ENCODE measurements at places on chromosomes 11 and 22.

DNA sequence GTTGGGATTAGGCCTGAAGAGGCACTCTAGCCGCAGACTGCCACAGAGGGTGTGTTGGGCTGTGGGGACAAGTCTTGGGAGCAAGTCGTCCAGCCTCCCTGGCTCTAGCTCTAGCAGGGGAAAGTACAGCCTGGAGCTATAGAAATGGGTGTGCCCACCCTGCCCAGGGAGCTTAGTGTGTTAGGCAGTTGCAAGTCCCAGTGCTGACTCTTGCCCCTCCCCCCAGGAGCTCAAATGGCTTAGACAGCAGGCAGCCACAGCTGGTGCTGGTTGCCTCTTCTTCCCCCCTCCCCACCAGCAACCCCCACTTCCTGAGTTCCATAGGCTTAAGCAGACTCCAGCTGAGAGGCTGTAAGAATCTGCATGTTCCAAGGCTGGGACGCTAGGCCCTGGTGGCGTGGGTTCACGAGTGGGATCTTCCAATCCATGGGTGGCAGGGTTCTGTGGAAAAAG lies 61.2 kb downstream of the GUCY1A2 start:
- DNase-seq = no peak

DNA sequence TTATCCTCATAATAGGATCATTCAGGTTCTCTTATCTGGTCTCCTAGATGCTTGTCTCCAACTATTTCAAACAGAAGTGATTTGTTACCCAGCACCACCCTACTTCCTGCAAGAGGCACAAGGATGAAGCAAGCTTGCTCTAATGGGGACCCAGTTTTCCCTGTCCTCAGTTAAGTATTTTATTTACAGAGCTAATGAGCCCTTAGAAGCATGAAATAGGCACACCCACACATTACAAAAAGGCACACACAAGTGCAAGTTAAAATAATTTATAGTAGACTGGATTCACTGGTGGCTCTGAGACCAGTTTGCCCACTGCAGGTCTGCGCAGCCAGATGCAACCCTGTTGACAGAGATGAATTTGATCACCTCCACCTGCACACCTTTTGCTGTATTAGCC lies 167.5 kb downstream of the KIRREL3 start:
- DNase-seq = no peak

DNA sequence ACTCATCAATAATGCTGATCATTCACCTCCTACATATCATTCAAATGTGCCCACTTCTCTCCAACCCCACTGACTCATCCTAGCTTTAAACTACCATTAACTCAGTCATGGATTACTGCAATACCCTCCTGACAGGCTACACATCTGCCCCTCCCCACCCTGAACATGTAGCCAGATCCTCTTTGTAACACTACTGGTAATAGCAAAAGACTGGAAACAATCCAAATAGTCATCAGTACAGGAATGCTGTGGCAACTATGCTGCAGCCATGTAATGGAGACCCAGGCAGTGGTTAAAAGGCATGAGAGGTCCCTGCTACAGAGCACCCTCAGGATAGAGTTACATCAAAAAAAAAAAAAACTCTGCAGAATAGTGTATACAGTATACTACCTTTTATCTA lies 16.6 kb downstream of the SLC43A3 start:
- no peak for DNase-seq

- DNase-seq = no peak
Measured at GRCh38 chr11:120173019-120173705, 35.2 kb upstream of the TRIM29 start.

DNA sequence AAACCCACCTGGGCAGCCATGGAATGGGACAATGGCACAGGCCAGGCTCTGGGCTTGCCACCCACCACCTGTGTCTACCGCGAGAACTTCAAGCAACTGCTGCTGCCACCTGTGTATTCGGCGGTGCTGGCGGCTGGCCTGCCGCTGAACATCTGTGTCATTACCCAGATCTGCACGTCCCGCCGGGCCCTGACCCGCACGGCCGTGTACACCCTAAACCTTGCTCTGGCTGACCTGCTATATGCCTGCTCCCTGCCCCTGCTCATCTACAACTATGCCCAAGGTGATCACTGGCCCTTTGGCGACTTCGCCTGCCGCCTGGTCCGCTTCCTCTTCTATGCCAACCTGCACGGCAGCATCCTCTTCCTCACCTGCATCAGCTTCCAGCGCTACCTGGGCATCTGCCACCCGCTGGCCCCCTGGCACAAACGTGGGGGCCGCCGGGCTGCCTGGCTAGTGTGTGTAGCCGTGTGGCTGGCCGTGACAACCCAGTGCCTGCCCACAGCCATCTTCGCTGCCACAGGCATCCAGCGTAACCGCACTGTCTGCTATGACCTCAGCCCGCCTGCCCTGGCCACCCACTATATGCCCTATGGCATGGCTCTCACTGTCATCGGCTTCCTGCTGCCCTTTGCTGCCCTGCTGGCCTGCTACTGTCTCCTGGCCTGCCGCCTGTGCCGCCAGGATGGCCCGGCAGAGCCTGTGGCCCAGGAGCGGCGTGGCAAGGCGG lies 11.4 kb upstream of the ARHGEF17 start:
- DNase-seq = no peak
